NCI-H2029 treated with DMSO at 0.1 percent for 48 hours (cell line): ENCODE measurements at places on chromosomes 16 and 17.

GRCh38 chr16:23949630-23950290, 114.0 kb downstream of the PRKCB start:
- DNase-seq: no peak

GRCh38 chr17:41589301-41589700, 2.6 kb upstream of the KRT14 start:
- no peak for DNase-seq

- no peak for DNase-seq
These were observed 23.1 kb upstream of the DHRS13 start for GRCh38 chr17:28925912-28926365.

DNA sequence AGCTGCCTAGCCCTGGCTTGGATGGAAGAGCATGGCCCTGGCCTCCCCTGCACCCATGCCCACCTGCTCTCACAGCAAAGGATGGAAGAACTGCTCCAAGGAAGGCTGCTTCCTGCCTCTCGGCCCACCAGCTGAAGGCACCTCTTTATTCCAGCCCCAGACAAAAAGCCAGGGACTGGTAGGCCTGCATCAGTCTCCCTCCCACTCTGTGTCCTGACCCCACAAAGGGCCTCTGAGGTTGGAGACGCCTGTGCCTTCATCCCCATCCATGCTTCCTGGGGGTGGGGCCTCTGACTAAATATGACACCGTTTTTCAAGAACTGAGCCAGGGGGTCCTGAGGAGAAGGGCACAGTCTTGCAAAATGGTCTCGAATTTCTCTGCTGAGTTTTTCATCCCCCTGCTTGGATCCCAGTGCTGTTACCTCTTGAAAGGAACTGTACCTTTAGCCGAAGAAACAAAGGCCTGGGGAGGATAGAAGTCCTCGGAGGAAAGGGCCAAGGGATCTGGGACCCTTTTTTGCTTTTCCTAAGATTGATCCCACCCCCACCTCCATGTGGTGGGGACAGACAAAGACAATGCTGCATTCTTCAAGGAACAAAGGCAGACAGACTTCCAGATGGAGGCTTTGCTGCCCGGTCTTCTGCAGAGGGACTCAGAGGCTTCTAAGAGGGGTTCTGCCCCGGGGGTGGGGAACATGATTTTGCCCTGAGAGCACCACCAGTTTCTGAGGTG, 5.2 kb downstream of the C17orf50 start:
- no peak for DNase-seq
